ENCODE measurements at places on chromosomes 12 and 14.

- no peak for DNase-seq
These were observed 103.9 kb upstream of the TMEM132D start for GRCh38 chr12:130007771-130008170.

- DNase-seq: no peak
These were observed 48.6 kb upstream of the PPP1R12A start for GRCh38 chr12:79983492-79983891.

DNA sequence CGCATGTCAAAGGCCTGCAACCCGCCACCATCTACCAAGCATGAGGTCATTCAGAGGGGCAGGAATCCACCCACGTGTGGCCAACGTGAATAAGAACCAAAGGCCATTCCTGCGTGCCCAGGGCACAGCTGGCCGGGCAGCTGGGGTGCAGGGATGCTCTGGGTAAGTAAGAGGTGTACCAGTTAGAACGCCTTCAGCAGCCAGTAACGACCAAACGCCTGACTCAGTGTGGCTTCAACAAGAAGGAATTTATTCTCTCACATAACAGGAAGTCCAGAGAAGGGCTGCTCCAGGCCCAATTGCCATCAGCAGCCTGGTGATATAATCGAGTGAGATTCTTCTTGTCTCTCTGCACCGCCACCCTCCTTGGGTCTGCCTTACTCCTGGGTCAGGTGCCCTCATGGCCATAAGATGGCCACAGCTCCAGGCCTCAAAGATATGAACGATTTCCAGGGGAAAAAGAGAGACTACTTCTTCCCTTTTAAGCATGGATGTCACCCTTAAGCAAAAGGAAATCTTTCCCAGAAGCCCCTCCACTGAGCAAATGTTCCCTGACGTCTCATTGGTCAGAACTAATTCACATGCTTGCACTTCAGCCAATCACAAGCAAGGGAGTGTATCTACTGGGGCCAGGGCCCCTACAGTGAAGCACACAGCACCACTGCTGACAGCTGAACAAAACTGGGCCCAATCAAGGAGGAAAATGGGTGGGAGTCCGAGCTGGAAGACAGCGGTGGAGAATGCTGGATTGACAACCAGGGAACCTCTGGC is 7.3 kb downstream of the TTC7B start:
- no peak for DNase-seq

GRCh38 chr14:63205866-63206265 is 1.6 kb downstream of the RHOJ start:
- no peak for DNase-seq

- no peak for DNase-seq
These were observed 18.8 kb downstream of the BCL11B start for GRCh38 chr14:99252940-99253868.

DNA sequence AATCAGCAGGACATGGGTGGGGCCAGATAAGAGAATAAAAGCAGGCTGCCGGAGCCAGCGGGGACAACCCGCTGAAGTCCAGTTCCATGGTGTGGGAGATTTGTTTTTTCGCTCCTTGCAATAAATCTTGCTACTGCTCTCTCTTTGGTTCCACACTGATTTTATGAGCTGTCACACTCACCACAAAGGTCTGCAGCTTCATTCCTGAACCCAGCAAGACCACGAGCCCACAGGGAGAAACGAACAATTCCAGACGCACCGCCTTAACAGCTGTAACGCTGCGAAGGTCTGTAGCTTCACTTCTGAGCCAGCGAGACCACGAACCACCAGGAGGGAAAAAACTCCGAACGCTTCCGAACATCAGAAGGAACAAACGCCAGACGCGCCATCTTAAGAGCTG is 2.8 kb upstream of the CNIH1 start:
- no peak for DNase-seq

- no peak for DNase-seq
These were observed 6.1 kb upstream of the CNIH1 start for GRCh38 chr14:54447231-54447692.

DNA sequence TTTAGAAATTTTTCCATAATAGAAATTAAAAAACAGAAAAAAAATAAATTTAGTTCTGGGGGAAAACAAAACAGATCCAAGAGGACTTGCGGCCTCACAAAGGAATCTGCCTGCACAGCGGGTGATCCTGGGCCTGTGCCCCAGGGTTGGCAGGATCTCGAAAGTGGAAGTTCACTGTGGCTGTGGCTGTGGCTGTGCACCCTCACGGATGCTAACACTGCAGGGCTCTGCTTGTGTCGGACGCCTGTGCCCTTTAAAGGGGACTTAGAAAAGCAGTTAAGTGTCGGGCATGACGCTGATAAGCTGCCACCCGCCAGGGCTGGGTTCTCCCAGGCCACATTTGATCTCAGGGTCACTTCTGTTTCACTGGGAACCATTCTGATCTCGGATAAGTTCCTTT is 209.1 kb downstream of the TTC7B start:
- no peak for DNase-seq

GRCh38 chr12:76020731-76021672 is 10.6 kb downstream of the PHLDA1 start:
- no peak for DNase-seq

GRCh38 chr14:101061411-101062064 is 158.0 kb upstream of the RTL1 start:
- no peak for DNase-seq

- DNase-seq: no peak
These were observed 65.5 kb upstream of the STON2 start for GRCh38 chr14:81465507-81466228.

- no peak for DNase-seq
These were observed 37.5 kb downstream of the GNG2 start for GRCh38 chr14:51897791-51898355.

- DNase-seq: no peak
These were observed 213.5 kb upstream of the KRR1 start for GRCh38 chr12:75724928-75725312.

DNA sequence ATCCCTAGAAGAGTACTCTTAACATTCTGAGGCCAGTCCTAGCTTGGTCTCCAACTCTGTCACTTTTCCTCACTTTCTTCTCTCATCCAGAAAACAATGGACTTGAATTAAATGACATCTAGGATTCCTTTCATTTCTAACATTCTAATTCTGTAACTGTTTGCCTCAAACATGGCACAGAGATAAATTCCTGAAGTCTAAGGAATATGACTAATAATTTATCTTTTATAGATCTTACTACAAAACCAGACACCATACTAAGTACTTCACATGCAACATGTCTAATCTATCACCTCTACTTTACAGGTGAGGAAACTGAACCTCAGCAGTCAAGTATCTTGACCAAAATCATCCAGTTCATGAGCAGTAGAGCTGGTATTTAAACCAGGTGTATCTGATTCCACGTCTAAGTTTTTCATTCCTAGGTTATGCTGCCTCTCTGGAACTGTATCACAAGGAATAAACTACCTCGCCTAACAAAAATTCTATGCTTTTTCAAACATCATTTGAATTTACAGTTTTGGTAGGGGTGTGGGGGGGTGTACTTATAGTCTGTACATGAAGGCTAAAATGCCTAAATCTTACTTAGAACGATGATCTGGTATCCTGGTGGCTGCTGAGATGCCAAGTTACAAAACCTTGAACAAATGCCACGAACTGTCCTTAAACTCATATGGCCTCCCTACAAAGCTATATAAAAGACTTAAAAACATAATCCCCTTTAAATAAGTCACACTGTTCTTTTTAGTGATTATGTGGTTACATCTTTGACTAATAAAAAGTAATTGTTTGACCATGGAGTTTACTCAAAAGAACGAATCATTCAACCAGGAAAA is 41.6 kb downstream of the ATXN2 start:
- no peak for DNase-seq

DNA sequence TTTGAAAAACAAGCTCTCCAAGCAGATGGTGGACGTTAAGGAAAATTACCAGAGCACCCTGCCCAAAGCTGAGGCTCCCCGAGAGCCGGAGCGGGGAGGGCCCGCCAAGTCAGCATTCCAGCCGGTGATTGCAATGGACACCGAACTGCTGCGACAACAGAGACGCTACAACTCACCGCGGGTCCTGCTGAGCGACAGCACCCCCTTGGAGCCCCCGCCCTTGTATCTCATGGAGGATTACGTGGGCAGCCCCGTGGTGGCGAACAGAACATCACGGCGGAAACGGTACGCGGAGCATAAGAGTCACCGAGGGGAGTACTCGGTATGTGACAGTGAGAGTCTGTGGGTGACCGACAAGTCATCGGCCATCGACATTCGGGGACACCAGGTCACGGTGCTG is 62.4 kb downstream of the NTF3 start:
- no peak for DNase-seq

DNA sequence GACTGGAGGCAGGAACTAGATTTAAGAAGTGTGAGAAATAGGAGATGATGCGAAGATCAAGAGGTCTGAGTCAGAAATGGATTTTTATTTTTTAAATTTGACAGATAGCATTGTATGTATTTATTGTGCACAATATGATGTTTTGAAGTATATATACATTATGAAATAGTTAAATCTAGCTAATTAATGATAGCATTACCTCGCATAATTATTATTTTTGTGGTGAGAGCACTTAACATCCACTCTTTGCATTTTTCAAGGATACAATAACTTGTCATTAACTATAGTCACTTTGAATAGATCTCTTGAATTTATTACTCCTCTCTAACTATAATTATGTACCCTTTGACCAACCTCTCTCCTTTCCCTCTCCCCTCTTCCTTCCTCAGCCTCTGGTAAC is 3.7 kb downstream of the SMOC1 start:
- no peak for DNase-seq

DNA sequence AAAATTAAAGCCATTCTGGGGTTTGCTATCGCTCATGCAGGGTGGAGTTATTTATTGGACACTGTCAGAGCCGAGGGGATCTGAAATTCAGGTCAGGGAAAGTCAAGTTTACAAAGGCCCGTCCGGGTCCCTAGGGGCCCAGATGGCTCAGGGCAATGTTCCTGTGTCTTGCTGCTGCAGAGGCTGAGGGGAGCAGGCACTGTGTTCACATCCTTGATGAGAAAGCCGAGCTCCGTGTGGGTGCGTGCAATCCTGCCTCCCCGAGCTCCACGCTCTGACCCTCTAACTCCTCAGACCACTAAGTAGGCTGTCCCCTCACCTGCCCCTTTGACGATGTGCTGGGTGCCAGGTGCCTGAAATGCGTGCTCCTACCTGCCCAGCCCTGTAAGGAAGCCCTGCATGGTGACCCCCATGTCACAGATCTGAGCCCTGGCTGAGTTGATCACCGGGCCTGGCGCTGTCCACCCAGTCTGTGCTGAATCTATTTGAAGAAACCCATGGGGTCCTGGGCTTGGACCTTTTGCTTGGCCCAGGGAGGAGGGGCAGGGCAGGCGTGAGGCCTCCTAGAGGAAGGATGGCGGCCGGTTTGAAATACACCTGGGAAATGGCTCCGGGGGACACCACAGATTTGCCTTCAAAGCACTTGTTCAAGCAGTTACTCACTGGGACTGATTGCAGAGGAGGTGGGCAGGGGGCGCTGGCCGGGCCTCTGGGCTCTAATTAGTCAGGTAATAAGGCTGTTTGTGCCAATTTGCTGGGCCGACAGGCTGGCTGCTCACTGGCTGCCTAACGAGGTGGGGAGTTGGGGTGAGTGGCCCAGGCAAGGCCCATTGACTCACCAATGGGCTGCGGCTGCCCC is 204.3 kb downstream of the KIF26A start:
- no peak for DNase-seq

DNA sequence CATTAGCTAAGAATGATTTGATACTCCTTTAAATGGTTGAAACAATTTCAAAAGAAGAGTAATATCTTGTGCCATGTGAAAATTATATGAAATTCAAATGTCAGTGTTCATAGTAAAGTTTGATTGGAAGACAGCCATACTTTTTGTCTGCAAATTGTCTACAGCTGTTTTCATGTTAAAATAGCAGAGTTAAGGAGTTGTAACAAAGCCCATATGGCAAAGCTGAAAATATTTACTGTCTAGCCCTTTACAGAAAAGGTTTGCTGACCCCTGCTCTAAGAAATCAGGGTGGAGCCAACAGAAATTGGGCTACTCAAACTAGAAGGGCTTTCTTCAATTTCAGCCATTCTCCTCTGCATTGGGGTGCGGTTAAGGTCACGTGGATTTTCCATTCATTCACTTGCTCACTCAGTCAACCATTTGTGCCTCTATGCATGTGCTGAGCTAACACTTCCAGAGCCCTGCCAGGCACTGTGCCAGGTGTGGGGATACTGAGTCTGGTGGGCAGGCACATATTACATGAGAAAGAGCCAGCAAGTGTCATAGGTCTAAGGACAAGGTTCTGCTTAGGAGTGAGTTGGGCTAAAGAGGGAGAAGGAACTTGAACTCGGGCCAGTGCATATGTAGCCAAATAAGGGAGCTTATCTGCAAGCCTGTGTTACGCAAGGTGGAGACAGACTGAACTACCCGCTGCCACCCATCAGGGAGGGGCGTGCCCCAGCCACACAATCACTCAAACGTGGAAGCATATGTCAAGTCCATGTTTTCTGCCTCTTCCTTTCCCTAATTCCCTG is 139.8 kb upstream of the NOS1 start:
- DNase-seq: no peak

DNA sequence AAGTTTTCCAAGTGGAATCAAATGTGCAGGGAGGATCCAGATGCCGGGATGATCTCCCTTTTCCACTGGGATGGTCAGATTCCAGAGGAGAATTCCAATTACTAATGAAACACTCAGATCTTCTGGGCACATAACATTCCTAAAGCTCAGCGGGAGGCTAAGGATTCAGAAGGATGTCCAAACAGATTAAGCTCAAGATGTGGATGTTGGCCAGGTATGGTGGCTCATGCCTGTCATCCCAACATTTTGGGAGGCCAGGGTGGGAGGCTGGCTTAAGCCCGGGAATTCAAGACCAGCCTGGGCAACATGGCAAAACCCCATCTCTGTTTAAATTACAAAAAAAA is 62.0 kb upstream of the PNMA1 start:
- DNase-seq: no peak

GRCh38 chr14:105486974-105487448 is 325 bp downstream of the CRIP1 start:
- no peak for DNase-seq

- no peak for DNase-seq
These were observed 17.0 kb downstream of the ATP2B1 start for GRCh38 chr12:89691659-89692058.

DNA sequence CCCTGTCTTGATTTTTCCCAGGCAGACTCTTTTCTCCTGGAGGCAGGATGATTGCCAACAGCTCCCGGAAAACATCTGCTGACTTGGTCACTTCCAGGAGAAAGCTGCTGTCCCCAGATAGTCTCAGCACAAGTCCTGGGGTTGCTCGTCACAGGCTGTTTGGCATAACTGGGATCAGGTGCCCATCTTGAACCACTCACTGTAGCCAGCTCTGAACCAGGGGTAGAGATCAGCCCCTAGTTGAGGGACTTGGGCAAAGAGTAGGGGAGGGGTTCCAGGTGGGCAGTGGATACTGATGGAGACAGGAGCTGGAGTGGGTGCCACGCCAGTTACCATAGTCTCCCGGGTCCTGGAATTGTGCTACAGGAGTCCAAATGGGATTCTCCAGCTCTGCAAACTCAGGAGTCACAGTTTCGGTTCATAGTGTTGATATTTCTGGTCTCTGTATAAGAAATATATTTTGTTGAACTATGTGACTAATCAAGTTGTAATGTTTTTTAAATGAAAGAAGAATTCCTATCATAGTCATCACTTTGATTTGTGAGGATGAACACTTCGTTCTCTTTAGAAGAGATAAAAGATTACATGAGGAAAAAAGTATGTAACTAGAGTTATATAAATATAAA is 1154.5 kb downstream of the AACS start:
- DNase-seq: no peak

Data from germinal center (tissue), 1 donor.